ENCODE measurements at places on chromosomes 6 and 20. TPM values are rescaled to one million over a fixed set of nuclear protein-coding genes. Genes with fewer than 3 reads are reported as not detected.

- no peaks in the 10 kb centered on the region for H3K27me3 ChIP-seq
- no peaks in the 10 kb centered on the region for H3K4me1 ChIP-seq
- H3K4me3 ChIP-seq = no peak overlapping the region
- H3K36me3 ChIP-seq = peaks cover under 1% of the 10 kb centered on the region
- no peak for DNase-seq
These were observed 54.4 kb downstream of the KIZ start for GRCh38 chr20:21180248-21180647.

DNA sequence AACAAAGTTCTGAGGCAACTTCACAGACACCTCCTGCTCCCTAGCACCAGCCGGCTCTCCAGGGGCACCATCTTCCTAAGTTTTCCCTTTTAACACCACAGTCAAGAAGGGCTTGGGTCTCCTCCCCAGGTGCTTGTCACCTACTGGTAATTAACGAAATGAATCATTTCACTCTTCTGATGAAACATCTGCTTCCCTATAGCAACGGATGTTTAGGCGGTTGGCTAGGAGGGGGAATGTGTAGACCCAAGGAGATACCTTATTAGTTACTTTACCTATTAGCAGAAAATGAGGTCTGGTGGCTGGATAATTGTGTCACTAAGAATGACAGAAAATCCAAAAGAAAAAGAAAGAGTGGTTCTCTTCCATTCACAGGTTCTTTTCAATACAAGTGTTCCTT, 46.3 kb upstream of the FABP7 start:
- no peak overlapping the region for H3K4me3 ChIP-seq
- no peak for DNase-seq
- no peaks in the 10 kb centered on the region for H3K27me3 ChIP-seq
- no peaks in the 10 kb centered on the region for H3K36me3 ChIP-seq

DNA sequence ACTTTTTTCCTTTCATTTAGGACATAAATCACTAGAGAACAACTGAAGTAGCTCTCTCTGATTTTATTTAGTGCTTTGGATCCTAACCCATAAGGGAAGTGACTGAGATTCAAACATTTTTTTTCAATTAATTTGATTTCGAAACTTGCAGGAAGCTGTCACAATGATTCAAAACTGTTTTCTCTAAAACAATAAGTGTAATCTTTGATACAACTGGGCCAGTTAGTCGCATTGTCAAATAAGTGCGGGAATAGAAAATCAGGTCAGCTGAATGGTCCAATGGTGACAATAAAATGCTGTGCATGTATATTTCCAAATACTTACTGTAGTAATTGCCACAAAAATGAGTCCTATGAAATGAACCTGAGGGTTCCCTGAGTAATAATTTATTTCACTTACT, 930.8 kb downstream of the TFAP2A start:
- no peaks in the 10 kb centered on the region for H3K36me3 ChIP-seq
- H3K27ac ChIP-seq = no peak overlapping the region
- H3K4me1 ChIP-seq = no peaks in the 10 kb centered on the region
- DNase-seq = no peak
- no peak overlapping the region for H3K4me3 ChIP-seq

GRCh38 chr6:44386929-44387345, 569 bp upstream of the CDC5L start:
- peak; percentile 23 for DNase-seq
- H3K4me3 ChIP-seq = peak overlapping the region; percentile 97
- peak overlapping the region; percentile 99 for H3K27ac ChIP-seq
- no peaks in the 10 kb centered on the region for H3K4me1 ChIP-seq
- no peaks in the 10 kb centered on the region for H3K27me3 ChIP-seq
- H3K36me3 ChIP-seq = no peaks in the 10 kb centered on the region

GRCh38 chr20:39674842-39675241, 712.7 kb downstream of the DHX35 start:
- no peaks in the 10 kb centered on the region for H3K27me3 ChIP-seq
- no peak overlapping the region for H3K4me3 ChIP-seq
- peaks cover 22% of the 10 kb centered on the region for H3K4me1 ChIP-seq
- no peak for DNase-seq

GRCh38 chr6:82461536-82461935, 97.9 kb downstream of the TPBG start:
- no peak for DNase-seq
- no peak overlapping the region for H3K4me3 ChIP-seq
- no peaks in the 10 kb centered on the region for H3K4me1 ChIP-seq
- H3K27ac ChIP-seq = no peak overlapping the region

GRCh38 chr20:59925899-59926298, 7.5 kb downstream of the SYCP2 start:
- H3K4me3 ChIP-seq = no peak overlapping the region
- H3K27ac ChIP-seq = no peak overlapping the region
- H3K4me1 ChIP-seq = no peaks in the 10 kb centered on the region
- H3K27me3 ChIP-seq = no peaks in the 10 kb centered on the region
- no peaks in the 10 kb centered on the region for H3K36me3 ChIP-seq

DNA sequence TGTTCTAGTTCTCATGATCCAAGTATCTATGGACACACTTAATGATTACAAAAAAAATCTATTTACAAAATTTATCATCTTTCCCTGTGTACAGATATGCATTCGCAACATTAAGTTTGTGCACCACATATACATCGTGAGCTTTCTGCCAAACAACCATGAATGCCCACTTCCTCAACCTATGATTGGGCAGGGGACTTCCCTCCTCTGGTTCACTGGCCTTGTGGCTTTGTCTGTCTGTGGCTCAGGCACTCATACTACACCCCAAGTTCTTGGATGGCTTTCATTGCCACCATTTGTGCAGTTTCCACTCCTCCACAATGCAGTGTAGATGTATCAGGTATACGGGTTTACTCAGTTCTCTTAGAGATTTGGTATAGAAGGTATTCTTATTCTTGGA, 74.9 kb downstream of the HS3ST5 start:
- H3K36me3 ChIP-seq = no peaks in the 10 kb centered on the region
- no peaks in the 10 kb centered on the region for H3K27me3 ChIP-seq
- no peak overlapping the region for H3K4me3 ChIP-seq
- H3K4me1 ChIP-seq = no peaks in the 10 kb centered on the region
- H3K27ac ChIP-seq = no peak overlapping the region

DNA sequence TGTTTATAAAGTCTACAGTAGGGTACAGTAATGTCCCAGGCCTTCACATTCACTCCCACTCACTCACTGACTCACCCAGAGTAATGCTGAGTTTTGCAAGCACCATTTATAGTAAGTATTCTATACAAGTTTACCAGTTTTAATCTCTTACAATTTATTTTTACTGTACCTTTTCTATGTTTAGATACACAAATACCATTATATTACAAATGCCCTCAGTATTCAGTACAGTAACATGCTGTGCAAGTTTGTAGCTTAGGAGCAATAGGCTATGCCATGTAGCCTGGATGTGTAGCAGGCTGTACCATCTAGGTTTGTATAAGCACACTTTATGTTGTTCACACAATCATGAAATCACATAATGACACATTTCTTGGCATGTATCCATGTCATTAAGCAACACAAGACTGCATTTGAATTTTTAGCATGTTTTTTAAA, 673.6 kb downstream of the CD109 start:
- DNase-seq = no peak
- H3K27me3 ChIP-seq = no peaks in the 10 kb centered on the region
- no peak overlapping the region for H3K4me3 ChIP-seq
- H3K36me3 ChIP-seq = no peaks in the 10 kb centered on the region

- H3K27ac ChIP-seq = no peak overlapping the region
- no peak for DNase-seq
- H3K4me1 ChIP-seq = no peaks in the 10 kb centered on the region
- H3K4me3 ChIP-seq = no peak overlapping the region
These were observed 323.1 kb upstream of the AGPAT4 start for GRCh38 chr6:161596807-161597520.

DNA sequence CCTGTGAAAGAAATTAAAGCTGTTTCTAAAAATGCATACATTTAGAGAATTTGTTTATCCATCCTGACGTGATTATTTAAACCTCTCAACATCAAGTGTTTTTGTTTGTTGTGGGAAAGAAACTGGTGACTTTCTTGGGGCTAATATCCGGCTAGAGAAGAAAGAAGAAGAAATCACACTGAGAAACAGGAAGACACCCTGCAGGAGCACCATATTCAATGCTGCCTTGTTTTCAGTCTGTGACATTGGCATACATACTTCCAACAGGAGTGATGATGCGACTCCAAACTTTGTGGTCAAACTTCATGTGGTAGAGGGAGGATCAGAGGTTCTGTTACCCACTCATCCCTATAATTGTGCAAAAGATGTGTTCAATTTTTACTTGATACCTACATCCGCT, 997.6 kb upstream of the CITED2 start:
- H3K4me3 ChIP-seq = no peak overlapping the region
- DNase-seq = no peak
- no peaks in the 10 kb centered on the region for H3K36me3 ChIP-seq
- H3K27me3 ChIP-seq = no peaks in the 10 kb centered on the region

DNA sequence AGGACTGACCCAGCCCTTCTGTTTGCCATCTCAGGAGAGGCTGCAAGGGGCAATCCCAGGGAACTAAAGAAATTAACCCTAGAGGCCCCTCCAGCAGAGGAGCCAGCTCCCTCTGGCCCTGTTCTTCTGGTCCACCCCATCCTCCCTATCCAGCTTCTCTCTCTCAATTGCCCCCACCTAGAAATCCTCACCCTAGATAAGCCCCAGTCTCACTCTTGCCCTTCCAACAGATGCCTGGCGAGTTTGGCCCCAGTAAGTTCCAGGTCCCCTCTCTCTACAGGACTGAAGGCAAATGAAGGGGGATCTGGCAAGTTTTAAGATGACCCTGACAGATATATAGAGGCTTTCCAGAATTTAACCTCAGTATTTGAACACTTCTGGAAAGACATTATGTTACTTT, 134.0 kb downstream of the THBS2 start:
- DNase-seq = no peak
- H3K36me3 ChIP-seq = no peaks in the 10 kb centered on the region
- H3K4me1 ChIP-seq = no peaks in the 10 kb centered on the region

DNA sequence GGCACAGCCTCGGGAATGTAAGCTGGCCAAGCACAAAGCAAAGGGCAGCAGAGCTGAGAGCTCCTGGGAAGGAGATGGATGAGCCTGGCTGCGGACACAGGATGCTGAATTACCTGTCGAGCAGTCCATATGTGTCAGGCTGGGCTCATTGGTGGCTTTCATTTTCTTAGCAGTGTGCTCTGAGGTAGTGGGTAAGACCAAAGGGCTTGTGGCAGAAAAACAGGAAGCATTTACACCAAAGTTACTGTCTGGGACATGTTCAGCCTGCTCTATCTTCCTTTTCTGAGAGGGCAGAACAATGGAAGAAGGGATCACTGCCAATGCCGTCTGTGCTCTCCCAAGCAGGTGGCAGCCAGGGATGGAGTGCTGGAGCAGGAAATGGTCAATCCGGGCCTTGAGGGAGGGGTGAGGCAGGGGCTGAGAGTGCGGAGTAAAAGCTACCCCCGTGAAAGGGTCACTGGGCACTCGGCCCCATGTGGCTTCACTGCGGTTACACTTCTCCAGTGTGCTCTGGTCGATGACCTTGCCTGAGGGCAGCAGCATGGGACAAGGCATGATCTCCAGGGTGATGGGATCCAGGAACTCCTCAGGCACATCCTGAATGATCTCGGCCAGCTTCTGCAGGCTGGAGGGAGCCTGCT, 36.9 kb upstream of the AVP start:
- H3K36me3 ChIP-seq = no peaks in the 10 kb centered on the region
- H3K4me1 ChIP-seq = no peaks in the 10 kb centered on the region
- no peaks in the 10 kb centered on the region for H3K27me3 ChIP-seq
- H3K4me3 ChIP-seq = no peak overlapping the region
- DNase-seq = no peak

GRCh38 chr6:154341871-154342270, 14.7 kb downstream of the IPCEF1 start:
- H3K4me3 ChIP-seq = no peak overlapping the region
- no peaks in the 10 kb centered on the region for H3K4me1 ChIP-seq
- no peaks in the 10 kb centered on the region for H3K27me3 ChIP-seq
- no peak overlapping the region for H3K27ac ChIP-seq

DNA sequence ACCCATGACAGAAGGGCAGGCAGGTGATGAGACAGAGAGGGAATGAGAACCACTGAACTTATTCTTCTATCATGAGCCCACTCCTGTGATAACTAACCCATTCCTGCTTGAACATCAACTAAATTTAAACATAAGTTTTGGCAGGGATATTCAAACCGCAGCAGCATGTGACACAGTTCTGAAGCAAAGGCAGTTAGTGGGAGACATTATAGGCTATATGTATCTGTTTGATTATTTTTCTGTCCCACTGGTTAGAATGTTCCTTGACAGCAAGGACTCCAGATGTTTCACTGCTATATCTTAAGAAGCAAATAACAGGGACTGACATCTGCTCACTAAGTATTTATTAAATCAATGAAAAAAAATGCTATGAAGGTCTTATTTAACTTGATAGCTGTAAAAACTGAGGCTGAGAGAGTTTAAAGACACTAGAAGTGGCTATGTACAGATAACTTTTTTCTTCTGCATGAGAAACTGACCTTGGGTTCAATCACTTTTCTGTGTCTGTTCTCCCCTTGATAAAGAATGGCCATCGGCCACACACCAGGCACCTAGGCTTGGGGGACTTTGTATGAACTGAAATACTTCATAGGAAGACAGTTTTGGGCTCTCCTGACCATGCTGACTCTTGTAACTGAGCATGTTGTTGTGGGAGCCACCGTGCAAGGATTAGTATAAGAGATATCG, 90.9 kb downstream of the CEP162 start:
- DNase-seq = no peak
- no peak overlapping the region for H3K27ac ChIP-seq
- no peak overlapping the region for H3K4me3 ChIP-seq
- no peaks in the 10 kb centered on the region for H3K4me1 ChIP-seq

DNA sequence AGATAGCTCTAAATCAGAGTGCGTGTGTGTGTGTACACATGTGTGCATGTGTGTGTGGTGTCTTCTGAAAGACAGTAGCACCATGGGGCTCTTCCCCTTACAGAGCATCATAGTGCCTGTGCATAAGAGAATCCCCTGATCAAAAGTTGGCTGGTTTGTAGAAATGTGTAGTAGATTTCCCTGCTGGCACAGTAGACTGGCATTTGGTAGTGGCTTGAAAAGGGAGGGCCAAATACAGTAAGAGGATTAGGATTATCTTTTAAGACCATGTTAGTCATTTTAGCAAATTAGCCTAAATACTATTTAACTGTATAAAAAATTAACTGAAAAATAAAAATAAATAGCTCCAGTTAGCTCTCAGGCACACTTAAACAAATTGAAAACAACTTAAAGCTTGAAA, 112.6 kb downstream of the B3GAT2 start:
- no peaks in the 10 kb centered on the region for H3K27me3 ChIP-seq
- H3K27ac ChIP-seq = no peak overlapping the region
- H3K4me1 ChIP-seq = no peaks in the 10 kb centered on the region
- no peaks in the 10 kb centered on the region for H3K36me3 ChIP-seq
- DNase-seq = no peak

The FUT9 gene
- not detected for total RNA-seq

The FOXQ1 gene
- total RNA-seq = not detected

The HS3ST5 gene
- total RNA-seq = not detected

The CD40 gene
- total RNA-seq = 18.4 TPM

The LY6G6F gene
- total RNA-seq = not detected

The TRMT11 gene
- 29.7 TPM for total RNA-seq

The KCNK16 gene
- not detected for total RNA-seq

The MDFI gene
- total RNA-seq = 13.5 TPM

The DNMT3B gene
- 1.4 TPM for total RNA-seq

The SHLD1 gene
- total RNA-seq = 2.9 TPM

Measured in tibial nerve (tissue), 4 donors.